ENCODE measurements at places on chromosomes 11 and 22. TPM values are rescaled to one million over a fixed set of nuclear protein-coding genes. Genes with fewer than 3 reads are reported as not detected.

- H3K27ac ChIP-seq = no peak overlapping the region
- no peak overlapping the region for H3K4me3 ChIP-seq
- H3K36me3 ChIP-seq = no peaks in the 10 kb centered on the region
- no peaks in the 10 kb centered on the region for H3K27me3 ChIP-seq
Observed at GRCh38 chr11:33452836-33453624, 195.8 kb downstream of the HIPK3 start.

GRCh38 chr11:79344753-79345294, 96.0 kb downstream of the TENM4 start:
- no peak for DNase-seq
- no peaks in the 10 kb centered on the region for H3K36me3 ChIP-seq
- H3K4me1 ChIP-seq = no peaks in the 10 kb centered on the region
- no peak overlapping the region for H3K4me3 ChIP-seq
- H3K27ac ChIP-seq = no peak overlapping the region

GRCh38 chr11:45301537-45302246, 15.6 kb upstream of the SYT13 start:
- DNase-seq = no peak
- peaks cover 6% of the 10 kb centered on the region for H3K27me3 ChIP-seq
- no peak overlapping the region for H3K4me3 ChIP-seq
- H3K27ac ChIP-seq = no peak overlapping the region
- no peaks in the 10 kb centered on the region for H3K4me1 ChIP-seq

The CHRM1 gene
- not detected for total RNA-seq

The SCGB1D4 gene
- total RNA-seq = not detected

DNA sequence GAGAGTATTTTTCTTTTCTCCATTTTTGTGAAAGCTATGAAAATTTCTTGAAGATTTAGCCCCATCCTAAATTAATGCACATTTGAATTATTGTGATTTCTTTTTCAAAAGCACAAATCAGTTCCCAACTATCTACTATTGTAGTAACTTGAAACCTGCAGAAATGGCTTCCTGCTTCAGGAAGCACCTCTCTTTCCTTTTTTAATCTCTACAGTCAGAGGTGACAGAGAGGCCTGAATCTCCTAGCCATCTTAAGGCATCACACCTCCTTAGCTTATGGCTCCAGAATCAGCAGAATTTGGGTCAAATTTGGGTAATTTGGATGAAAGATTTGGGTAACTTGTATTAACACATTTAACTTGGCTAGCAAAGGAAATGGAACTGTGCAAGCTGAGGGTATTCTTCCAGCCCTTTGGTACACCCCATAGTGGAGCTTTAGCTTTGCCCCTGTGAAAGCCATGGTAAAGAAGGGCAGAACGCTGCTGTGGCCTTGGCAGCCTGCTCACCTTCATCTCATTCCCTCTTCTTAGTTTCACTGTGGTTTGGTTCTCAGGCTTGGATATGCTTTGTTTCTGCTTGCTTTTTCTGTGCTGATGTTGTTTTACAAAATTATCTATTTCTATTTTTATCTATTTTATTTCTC, 16.2 kb downstream of the TBCEL start:
- H3K4me3 ChIP-seq = no peak overlapping the region
- H3K4me1 ChIP-seq = no peaks in the 10 kb centered on the region
- no peak overlapping the region for H3K27ac ChIP-seq
- no peak for DNase-seq
- H3K36me3 ChIP-seq = no peaks in the 10 kb centered on the region

The ACP2 gene
- total RNA-seq = 28.4 TPM
